Colonic mucosa (tissue), 4 donors: ENCODE measurements at places on chromosomes 6 and 20. TPM values are rescaled to one million over a fixed set of nuclear protein-coding genes. Genes with fewer than 3 reads are reported as not detected.

The KHDC1 gene
- 0.69 TPM for total RNA-seq

The GFOD1 gene
- 7.6 TPM for total RNA-seq

The BNIP5 gene
- total RNA-seq, result 7.8 TPM

The MUC21 gene
- total RNA-seq, result not detected

The ADGRF1 gene
- 1.7 TPM for total RNA-seq

The RFX6 gene
- total RNA-seq, result 0.59 TPM

The BHLHE23 gene
- not detected for total RNA-seq

The SLC44A4 gene
- 546 TPM for total RNA-seq

The SPATS1 gene
- not detected for total RNA-seq

The PACRG gene
- not detected for total RNA-seq

The DEFB132 gene
- not detected for total RNA-seq

The FITM2 gene
- total RNA-seq, result 11.6 TPM

The C6orf47 gene
- 28.3 TPM for total RNA-seq

The HSPA1L gene
- 1.4 TPM for total RNA-seq

The SLC26A8 gene
- not detected for total RNA-seq

The ADGB gene
- total RNA-seq, result 0.72 TPM

The DYNLRB1 gene
- total RNA-seq, result 106 TPM

The CTAGE9 gene
- not detected for total RNA-seq

The RSPH4A gene
- total RNA-seq, result 0.10 TPM

The NOX3 gene
- not detected for total RNA-seq
